Pons (tissue), 1 donor: ENCODE measurements at places on chromosomes 12 and 14.

DNA sequence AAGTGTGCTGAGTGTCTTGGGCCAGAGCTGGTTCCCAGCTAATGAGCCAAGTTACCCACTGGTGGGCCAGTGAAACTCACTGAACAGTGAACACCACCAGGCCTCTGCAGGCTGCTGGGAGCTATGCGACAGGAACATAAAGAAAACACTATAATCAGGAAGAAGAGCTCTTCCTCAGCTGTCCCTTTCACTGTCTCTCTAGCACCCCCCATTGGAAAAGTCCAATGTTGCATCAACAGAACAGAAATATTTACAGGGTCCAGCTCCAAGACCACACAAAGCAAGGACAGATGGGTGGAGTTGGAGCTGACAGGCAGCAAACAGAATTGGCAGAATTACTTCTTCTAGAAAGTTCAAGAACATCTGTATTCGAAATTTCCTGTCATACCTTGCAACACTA lies 903.6 kb upstream of the TMEM132C start:
- no peak for DNase-seq

GRCh38 chr14:72830786-72831594 lies 62.9 kb downstream of the DPF3 start:
- no peak for DNase-seq

- DNase-seq, result no peak
Observed at GRCh38 chr12:70217416-70217815, 25.8 kb upstream of the CNOT2 start.

DNA sequence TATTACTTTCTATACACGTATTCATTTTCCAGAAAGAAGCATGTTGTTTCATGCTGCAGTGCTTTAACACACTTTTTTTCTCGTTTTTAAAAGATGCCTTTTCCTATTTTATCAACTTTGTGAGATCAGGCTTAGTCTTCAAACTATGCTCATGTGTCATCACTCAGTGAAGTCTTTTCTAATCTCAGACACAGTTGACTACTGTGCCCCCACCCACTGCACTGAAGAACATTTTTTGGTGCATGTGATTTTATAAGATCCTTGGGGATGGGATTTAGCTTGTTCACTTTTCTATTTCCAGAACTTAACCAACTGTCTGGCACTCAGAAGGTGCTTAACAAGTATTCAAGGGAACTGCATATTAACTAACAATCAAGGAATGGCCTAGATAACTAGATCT lies 85.5 kb downstream of the CDK17 start:
- no peak for DNase-seq

GRCh38 chr12:90020014-90020413 lies 311.4 kb upstream of the ATP2B1 start:
- no peak for DNase-seq

- DNase-seq, result no peak
Observed at GRCh38 chr14:98456231-98456630, 815.8 kb downstream of the BCL11B start.

DNA sequence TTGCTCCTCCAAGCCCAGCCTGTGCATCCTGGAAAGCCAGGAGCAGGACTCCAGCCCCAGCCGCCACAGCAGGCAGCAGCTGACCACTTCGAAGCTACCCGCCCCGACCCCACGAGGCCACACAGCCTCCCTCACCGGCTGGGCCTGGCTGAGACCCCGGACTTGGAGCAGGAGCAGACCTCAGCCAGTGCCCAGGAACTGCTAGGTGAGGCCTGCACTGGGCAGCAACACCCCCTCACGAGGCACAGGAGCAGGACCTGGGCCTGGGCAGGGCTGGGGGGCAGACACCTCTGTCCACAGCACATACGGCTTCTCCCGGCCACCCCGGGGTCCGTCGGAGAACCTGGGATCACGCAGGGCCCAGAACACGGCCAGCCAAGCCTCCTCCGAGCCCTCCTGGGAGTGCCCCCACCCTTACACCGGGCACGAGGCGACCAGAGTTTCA lies 137.4 kb upstream of the C14orf180 start:
- DNase-seq, result no peak

DNA sequence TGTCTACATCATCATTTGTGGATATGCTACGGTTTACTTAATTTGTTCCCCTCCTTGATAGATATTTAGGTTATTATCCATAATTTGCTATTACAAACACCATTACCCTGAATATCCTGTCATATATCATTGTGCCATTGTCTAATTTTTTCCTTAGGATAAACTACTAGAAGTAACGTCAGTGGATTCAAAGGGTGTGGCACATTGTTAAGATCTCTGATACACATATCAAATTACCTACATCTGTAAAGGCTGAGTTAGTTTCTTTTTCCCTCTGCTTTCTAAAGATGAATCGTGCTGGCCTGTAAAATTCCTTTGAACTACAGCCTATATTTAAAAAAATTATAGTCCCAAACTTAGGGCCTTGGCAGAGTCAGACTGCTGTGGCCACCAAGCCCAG lies 53.9 kb upstream of the STRN3 start:
- DNase-seq, result no peak

GRCh38 chr14:32010604-32011125 lies 66.4 kb upstream of the ARHGAP5 start:
- no peak for DNase-seq

DNA sequence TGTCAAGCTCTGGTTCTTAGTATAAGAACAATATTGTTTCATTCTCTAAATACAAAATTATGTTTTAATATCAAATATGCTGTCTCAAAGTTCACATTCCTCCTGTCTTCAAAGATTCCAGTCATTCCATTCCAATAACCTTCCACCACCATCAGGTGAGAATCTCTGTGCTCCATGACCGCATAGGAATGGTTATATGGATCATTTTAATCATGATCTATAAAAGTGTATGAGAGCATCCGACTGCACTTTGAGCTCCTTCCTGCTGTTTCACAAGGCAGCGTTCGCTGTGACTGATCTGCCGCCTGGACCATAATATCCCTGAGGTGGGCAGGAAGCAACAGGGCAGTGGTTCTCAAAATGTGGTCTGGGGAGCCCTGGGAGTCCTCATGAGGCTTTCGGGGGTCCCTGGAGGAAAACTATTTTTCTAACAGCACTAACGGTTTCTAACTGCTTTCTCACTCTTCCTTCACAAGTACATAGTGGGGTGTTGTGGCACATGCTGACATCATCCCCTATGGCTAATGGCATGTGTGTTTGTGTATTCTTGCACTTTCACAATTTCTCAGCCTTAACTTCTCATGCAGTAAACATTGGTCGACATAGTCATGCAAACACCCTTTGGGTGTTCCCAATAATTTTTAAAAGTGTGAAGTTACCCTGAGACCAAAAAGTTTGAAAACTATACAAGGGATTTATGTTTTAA lies 137.4 kb downstream of the ANO2 start:
- DNase-seq, result no peak

DNA sequence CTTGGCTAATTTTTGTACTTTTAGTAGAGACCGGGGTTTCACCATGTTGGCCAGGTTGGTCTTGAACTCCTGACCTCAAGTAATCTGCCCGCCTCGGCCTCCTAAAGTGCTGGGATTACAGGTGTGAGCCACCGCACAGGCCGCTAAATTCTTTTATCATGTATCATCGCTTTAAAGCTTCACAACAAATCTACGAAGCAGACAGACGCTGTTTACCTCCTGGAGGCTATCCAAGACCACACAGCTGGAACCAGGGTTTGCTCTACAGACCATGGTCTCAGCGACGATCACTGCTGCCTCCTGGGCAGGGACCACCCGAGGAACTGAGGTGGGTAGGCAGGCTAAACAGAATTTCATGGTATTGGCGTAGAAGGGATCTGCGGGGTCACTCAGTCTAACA lies 27.2 kb downstream of the KRT80 start:
- no peak for DNase-seq

- no peak for DNase-seq
Observed at GRCh38 chr12:15596174-15596573, 193.0 kb downstream of the EPS8 start.

DNA sequence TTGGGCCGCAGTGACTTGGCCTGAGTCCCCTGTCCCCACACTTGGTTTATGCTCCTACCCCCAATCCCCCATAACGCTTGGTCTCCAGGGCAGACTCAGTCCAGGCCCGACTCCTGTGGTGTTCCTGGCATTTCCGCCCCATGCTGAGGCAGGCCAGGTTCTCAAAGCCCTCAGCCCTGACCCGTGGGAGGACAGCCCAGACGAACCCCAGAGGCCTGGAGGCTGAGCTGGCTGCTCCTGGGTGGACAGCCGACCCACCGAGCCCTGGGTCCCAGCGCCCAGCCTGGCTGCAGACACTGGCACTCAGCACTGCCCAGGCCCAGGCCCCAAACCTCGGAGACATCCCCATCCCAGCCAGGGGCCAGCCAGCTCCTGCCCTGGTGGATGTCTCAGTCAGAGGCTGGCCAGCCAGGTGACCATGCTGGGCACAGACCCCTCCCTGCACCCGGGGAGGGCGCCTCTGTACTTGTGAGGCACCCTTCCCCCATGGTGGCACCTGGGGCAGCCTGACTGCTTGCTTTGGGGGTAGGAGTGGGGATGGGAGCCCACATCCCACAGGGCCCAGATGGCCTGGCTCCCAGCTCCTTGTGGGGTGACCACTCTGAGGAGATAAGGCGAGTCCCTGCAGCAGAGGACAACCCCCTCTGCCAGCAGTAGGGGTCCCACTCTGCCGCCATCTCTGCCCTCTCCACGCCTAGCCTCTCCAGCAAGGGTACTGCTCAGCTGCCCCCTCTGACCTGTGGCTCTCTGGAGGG lies 1.4 kb downstream of the PLD4 start:
- DNase-seq, result no peak

DNA sequence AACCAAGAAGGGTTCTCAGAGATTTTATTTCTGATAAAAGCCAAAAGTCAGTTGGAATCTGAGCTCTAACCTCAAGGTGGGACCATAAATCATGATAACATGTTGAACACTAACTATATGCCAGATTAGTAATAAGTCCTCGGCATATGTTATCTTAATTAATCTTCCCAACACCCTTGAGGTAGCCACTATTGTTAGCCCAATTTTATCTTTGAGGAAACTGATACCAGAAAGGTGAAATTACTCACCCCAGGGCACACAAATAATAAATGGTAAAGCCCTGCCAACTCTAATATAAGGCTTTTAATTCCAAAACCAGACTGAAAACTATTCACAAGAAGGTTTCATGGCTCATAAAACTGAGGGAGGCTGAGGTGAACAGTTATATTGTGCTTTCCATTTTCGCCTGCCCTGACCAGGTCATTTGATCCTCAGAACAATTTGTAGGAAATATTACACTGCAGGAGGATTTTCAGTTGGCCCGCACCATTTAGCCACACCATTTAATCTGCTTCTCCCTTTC lies 16.1 kb upstream of the NUAK1 start:
- DNase-seq, result no peak

GRCh38 chr14:42671636-42672035 lies 1065.0 kb downstream of the LRFN5 start:
- no peak for DNase-seq

GRCh38 chr12:50991291-50991690 lies 34.9 kb downstream of the SLC11A2 start:
- peak; percentile 16 for DNase-seq

DNA sequence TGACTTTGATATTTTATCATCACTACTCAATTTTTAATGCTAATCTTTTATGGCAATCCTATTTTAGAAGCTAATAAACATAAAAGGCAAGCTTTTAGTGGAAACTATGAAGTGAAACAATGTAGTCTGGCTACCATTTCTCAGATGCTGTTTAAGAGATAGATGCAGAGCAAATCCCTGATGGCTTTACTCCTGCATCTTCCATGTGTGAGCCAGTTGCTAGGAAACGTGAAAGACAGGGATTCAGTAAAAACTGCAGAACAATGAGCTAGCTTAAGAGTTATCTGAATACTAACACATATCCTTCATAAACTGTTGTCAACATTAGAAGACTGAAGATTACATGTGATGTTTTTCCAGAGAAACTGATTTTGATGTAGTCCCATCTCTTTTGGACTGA lies 112.6 kb downstream of the SLC2A13 start:
- no peak for DNase-seq

DNA sequence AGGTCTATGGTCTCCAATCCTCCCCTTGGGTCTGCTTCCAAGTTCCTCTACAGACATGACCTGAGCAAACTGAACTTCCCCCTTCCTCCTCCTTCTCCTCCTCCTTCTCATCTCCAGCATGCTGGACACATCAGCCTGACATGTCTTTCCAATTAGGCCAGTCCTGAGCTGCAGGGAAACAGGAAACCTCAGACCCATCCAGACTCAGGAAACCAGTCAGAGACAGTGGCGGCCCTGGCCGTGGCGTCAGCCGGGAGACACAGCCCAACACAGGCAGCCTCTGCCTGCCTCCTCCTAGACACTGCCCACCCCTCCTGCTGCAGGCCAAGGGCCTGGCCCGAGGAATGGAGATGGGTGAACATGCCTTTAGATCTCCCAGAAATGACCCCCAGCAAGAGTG lies 468.8 kb downstream of the BCL11B start:
- no peak for DNase-seq

- no peak for DNase-seq
Observed at GRCh38 chr14:52063052-52063462, 5.8 kb downstream of the NID2 start.

GRCh38 chr14:29846339-29847055 lies 81.2 kb downstream of the PRKD1 start:
- no peak for DNase-seq

DNA sequence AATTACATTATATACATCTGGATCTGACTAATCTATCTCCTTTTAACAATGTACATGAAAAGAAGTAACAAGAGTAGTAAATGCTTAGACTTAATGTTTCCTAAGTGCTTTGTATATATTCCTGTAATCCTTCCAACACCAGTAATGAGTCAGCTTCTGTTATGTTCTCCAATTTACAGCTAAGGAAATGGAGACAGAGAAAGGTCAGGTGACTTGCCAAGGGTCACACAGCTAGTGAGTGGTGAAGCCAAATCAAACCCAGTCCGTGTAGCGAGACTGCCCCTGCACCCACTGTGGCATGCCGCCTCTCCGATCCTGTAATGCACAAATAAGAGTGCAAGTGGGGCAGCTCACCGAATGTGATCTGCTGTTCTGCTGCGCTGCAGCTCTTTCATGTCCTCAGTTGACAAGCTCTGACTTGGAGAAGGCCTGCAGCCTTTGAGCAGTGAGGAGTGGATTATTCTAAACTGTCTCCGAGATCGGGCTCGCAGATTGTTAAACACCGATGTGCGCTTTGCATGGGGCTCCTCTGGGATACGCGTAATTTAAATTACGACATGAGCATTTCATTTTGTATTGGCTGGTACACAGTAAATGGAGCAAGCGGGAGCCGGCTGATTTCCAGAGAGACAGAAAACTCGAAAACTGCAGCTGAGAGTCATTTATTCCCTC lies 65.1 kb upstream of the KTN1 start:
- DNase-seq, result peak; percentile 12

DNA sequence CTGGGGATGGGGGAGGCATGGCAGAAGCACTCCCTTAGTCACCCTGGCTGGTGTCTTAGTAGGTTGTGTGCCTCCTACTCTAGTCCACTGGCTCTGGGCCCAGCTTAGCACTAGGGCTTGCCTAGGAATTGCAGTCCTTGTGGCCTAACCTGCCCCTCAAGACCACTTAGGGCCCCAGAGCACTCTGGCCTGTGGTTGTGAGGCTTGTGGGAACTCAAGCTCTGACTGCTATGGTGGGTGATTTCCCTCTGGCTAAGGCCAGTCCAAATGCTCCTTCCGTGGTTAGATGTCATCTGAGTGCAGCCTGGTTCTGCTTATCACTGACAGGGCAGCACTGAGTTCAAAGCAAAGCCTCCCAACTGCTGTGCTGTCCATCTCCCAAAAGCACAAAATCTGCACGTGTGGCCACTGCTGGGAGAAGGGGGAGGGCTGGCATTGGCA lies 20.2 kb downstream of the FGD4 start:
- no peak for DNase-seq
